Aorta (tissue), 5 donors: ENCODE measurements at places on chromosomes 5 and 9. TPM values are rescaled to one million over a fixed set of nuclear protein-coding genes. Genes with fewer than 3 reads are reported as not detected.

DNA sequence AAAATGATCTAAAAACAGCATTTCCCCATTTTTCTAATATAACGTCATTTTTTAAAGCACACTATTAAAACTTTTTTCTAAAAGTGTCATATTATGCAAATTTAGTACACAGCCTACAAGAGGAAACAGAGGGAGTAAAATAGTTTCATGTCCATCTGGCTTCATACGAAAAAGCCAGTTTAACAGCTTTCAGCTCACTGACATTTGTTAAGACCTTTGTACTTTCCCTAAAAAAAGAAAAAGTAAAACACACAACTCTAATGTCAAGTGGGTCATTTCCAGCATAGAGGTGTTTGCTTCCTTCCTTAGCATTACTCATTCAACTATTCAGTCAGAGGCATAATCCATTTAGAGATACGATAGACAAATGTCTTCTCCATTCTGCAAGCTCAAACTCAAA lies 49.4 kb downstream of the ABHD17B start:
- no peak for DNase-seq

DNA sequence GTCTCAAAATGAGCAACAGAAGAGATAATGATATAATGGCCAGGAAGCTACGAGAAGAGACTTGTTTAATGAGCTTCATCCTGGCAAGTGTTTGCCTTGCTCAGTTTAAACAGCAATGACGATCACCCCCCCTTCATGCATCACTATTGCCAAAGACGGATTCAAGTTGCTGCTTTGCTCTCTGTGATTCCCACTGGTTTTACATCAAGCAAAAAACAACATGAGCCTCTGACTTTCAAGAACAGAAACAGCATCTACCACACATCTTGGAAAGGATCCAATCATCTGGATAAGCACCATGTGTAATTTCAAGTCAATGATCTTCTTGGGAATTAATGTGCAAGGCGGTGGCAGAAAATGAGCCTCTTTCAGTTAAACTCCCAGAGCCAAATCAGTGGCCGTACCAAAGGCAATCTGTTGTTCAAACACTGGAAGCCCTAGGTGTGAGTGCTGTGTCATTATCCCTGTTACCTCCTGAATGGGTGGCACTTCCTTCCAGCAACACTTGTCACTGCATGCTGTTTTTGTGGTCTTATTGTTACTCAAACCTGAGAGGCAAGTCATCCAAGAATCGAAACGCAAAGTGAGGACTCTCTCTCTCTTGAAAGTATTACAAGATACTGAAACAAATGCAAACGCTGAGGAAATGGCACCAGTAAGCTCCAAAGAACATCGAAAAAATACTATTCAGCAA lies 72.8 kb downstream of the MED27 start:
- DNase-seq = no peak

GRCh38 chr9:108270051-108270450 lies 585.7 kb downstream of the ACTL7B start:
- DNase-seq = no peak

DNA sequence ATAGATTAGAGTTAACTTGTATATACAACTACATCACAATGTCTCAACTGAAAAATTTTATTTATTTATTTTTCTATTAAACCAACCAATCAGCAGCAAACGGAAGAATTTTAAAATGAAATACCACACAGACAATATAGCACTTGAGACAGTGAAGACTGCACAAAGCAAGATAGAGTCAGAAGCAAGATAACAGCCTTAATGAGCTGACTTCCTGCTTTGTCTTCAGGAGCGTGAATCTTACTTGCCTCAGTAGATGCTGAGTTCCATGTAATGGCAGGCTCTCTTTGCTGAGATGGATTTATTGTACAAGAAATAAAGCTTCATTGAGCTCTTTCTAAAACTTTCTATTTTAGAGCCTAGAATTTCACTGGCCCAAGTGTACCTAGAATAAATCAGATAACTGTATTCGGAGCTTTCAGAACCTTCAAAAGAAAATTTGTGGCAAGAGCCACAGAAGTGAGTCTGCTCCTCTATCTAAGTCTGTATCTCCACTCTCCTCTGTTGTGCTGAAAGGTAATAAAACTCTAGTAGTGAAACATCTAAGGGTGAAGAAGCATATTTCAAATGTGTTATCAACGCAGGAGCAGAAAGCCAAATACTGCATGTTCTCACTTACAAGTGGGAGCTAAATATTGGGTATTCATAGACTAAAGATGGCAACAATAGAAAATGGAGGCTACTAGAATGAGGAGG lies 83.3 kb upstream of the ANKRD55 start:
- no peak for DNase-seq

Gene FAM163B
- not detected for total RNA-seq
